ENCODE measurements at places on chromosomes 4 and X. TPM values are rescaled to one million over a fixed set of nuclear protein-coding genes. Genes with fewer than 3 reads are reported as not detected.

- H3K36me3 ChIP-seq: no peaks in the 10 kb centered on the region
- H3K27ac ChIP-seq: no peak overlapping the region
- H3K27me3 ChIP-seq: no peaks in the 10 kb centered on the region
- H3K4me1 ChIP-seq: peaks cover 7% of the 10 kb centered on the region
- DNase-seq: no peak
Observed at GRCh38 chrX:16788477-16788876, 2.2 kb downstream of the TXLNG start.

GRCh38 chrX:3299636-3300035 lies 46.8 kb downstream of the MXRA5 start:
- H3K27me3 ChIP-seq: no peaks in the 10 kb centered on the region
- no peak overlapping the region for H3K4me3 ChIP-seq
- no peak overlapping the region for H3K27ac ChIP-seq
- no peak for DNase-seq
- H3K4me1 ChIP-seq: no peaks in the 10 kb centered on the region

DNA sequence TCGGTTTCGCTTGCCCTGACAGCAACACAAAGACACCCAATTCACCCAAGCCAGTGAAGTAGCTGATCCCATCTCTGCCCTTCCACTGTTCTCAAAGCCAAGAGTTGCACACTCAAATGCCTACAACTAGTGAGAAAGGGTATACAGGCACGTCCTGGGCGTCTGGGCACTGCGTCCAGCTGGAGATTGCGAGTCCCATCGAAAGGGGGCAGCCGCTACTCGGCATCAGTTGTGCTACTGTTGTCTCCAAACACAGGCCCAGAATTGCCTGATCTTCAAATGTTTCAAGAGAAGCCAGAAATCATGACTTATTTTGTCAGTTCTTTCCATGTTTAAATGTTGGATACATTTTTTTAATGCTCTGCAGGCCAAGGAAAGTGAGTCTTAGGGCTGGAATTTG lies 487.8 kb downstream of the BCOR start:
- H3K27me3 ChIP-seq: peaks cover 31% of the 10 kb centered on the region
- H3K4me1 ChIP-seq: peaks cover 12% of the 10 kb centered on the region

DNA sequence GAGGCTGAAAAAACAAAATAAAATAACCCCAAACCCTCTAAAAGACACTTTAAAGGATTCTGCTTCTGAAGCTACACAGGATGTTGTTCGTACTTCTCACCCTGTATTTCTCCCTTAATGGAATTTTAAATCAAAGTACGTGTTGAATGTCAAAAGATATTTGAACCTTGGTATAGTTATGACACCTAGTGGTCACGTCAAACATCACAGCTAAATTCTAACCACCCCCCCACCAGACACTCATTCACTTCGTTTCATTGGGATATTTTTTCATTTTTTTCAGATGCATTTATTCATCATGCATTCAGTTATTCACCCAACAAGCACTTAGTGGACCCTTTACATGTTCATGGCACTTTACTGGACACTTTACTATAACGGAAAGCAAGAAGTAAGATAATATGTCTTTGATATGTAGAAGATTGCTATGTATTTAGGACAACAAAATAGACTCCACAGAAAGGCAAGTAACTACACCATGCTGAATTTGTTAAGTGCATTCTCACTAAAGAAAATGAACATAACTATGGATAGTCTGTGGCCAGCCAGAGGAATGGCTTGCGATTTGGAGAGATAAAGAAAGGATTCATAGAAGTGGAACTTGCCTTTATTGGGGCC lies 62.5 kb upstream of the GPR174 start:
- peaks cover 7% of the 10 kb centered on the region for H3K4me1 ChIP-seq
- no peaks in the 10 kb centered on the region for H3K36me3 ChIP-seq
- H3K4me3 ChIP-seq: peak overlapping the region; percentile 15
- no peaks in the 10 kb centered on the region for H3K27me3 ChIP-seq

GRCh38 chrX:52811065-52811625 lies at the start of gene XAGE5:
XAGE5 (plus strand) TSS chrX:52811287; CDS start chrX:52812567, 1,280 bp downstream.
- H3K4me1 ChIP-seq: no peaks in the 10 kb centered on the region
- H3K4me3 ChIP-seq: no peak within 1 kb of the TSS
- no peak within 1 kb of the TSS for H3K27ac ChIP-seq
- H3K27me3 ChIP-seq: no peaks in the 10 kb centered on the region
- DNase-seq: no peak

DNA sequence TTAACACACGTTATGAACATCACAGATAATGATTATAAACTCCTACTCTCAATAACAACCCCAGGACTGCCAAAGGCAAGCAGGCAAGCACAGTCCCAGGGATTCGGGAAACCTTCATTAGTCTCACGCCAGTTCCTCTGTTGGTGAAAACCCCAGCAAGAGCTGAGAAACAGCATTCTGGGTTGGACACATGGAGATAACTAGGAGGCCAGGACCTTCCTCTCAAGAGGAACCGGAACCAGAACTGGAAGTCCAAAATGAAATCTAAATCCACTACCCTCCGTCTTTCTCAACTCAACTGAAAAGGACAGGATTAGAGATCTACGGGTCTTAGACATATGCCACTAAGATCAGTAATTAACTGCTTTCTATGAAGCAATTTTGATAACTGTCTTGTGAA lies 3.8 kb downstream of the VEGFC start:
- H3K4me1 ChIP-seq: peaks cover 11% of the 10 kb centered on the region
- H3K4me3 ChIP-seq: no peak overlapping the region
- DNase-seq: no peak
- H3K27ac ChIP-seq: no peak overlapping the region
- H3K27me3 ChIP-seq: peaks cover 38% of the 10 kb centered on the region

The KIF4A gene
- polyA plus RNA-seq: not detected

The LYAR gene
- 12.5 TPM for polyA plus RNA-seq

DNA sequence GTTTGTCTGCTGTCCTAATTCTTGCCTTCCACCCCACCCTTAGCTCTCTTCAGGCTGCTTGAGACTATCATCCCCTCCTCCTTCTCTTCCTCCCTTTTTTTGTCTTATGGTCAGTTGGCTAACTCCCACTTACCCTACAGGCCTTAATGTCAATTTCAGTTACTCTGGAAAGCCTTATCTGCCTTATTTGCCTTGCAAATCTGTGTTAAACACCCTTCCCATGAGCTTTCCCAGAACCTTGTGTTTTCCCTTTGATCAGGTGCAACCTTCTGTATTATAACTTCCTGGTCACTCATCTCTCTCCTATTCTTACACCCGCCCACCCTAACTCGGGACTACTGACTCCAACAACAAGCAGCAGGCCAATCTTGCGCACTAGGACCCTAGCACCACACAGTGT lies 74.8 kb downstream of the COX18 start:
- peaks cover 14% of the 10 kb centered on the region for H3K27me3 ChIP-seq
- no peaks in the 10 kb centered on the region for H3K36me3 ChIP-seq
- no peak overlapping the region for H3K4me3 ChIP-seq
- DNase-seq: no peak

DNA sequence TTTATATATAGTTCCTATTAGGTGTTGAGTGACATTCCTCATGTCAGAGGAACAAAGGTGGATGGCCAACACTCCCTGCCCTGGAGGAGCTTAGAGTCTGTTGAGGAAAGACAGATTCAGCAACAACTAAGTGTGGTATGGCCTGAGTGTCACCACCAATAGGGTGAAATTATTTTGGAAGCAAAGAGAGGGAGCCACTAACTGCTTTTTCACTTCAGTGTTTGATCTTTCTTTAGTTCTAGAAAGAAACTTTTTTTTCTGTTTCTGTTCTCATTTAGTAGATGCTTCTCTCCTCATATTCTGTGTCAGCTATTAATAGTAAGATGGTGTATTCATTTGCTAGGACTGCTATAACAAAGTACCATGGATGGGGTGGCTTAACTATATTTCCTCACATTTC lies 81.5 kb downstream of the ARX start:
- H3K4me3 ChIP-seq: no peak overlapping the region
- H3K27me3 ChIP-seq: no peaks in the 10 kb centered on the region
- no peak overlapping the region for H3K27ac ChIP-seq
- DNase-seq: no peak
- H3K4me1 ChIP-seq: no peaks in the 10 kb centered on the region
- H3K36me3 ChIP-seq: peaks cover 8% of the 10 kb centered on the region

The GPR82 gene
- polyA plus RNA-seq: 0.52 TPM

DNA sequence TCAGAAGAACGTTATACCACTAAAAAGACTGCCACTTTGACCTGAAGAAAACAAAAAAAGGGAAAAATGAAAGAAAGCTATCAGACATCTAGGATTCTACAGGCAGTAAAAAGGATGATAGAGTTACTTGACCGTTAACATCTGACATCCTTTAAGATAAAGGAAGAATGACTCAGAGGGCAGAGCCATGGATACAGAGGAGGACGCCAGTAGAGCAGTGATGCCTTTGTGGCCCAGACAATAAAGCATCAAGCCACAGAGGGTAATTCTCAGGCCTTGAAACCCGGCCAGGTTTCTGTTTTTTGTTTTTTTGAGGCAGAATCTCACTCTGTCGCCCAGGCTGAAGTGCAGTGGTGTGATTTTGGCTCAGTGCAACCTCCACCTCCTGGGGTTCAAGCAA lies 9.5 kb upstream of the BEX1 start:
- H3K4me1 ChIP-seq: no peaks in the 10 kb centered on the region
- peaks cover 4% of the 10 kb centered on the region for H3K36me3 ChIP-seq
- no peak overlapping the region for H3K27ac ChIP-seq
- DNase-seq: no peak

DNA sequence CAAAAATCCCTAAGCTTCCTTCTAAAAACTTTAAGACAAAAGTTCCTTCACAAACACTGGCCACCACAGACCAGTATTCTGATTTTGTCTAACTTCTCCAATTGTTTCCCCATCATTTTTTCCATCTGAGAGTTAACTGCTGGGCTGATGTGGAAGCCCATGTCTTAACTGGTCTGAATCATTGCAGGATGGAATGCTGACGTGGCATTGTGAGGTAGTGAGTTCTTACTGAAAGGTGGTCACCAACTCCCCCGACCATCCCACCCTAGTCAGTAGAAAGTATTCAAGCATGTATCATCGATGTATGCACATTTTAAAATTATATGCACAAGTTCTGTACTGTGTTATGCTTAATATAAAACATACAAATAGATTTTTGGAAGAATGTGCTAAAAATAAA lies 99.1 kb upstream of the SMIM10 start:
- H3K36me3 ChIP-seq: peaks cover 6% of the 10 kb centered on the region
- H3K4me1 ChIP-seq: no peaks in the 10 kb centered on the region
- no peak for DNase-seq

All from naive B cell (primary cell).